ENCODE measurements at places on chromosomes 1 and 21. TPM values are rescaled to one million over a fixed set of nuclear protein-coding genes. Genes with fewer than 3 reads are reported as not detected.

DNA sequence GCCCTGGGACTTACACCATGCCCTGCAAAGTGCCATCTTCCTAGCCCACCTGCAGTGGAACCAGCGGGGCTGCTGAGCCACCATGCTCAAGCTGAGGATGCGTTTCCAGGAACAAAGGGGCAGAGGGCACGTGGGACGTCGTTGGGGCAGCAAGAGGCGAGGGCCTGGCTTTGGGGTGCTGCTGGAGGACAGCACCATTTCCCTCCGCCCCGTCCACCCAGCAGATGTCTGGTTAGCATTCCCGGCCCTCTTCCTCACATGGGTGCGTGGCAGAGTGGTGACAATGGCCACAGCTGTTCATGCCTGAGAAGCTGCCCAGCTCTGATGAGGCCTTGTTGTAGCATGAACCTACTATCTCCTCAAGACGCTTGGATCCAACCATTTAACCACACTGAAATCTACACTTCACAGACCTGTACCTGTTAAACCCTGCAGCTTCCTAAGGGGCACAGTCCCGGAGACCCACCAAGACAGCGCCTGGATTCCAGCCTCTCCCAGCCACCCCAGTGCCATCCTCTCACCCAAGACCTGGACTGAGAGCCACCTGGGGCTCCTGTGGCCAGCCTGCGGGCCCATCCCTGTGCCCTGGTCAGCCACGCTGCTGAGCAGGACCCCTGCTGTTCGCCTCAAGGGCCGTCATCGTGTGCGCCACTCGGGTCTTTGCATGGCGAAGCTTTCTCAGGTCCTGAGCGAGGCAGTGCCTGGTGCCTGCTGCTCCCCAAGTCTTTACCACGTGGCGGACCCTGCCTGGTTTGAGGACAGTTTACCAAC lies 33.2 kb downstream of the SLC45A1 start:
- DNase-seq: peak; percentile 8
- H3K27ac ChIP-seq: no peak overlapping the region
- H3K27me3 ChIP-seq: no peaks in the 10 kb centered on the region
- H3K36me3 ChIP-seq: no peaks in the 10 kb centered on the region

GRCh38 chr1:56139836-56140235 lies 439.5 kb downstream of the PLPP3 start:
- no peak overlapping the region for H3K4me3 ChIP-seq
- no peaks in the 10 kb centered on the region for H3K36me3 ChIP-seq
- no peaks in the 10 kb centered on the region for H3K4me1 ChIP-seq

The PCAT6 gene
- total RNA-seq: not detected

The IQCC gene
- total RNA-seq: 2.5 TPM

The RBP7 gene
- not detected for total RNA-seq

The CD48 gene
- total RNA-seq: 358 TPM

DNA sequence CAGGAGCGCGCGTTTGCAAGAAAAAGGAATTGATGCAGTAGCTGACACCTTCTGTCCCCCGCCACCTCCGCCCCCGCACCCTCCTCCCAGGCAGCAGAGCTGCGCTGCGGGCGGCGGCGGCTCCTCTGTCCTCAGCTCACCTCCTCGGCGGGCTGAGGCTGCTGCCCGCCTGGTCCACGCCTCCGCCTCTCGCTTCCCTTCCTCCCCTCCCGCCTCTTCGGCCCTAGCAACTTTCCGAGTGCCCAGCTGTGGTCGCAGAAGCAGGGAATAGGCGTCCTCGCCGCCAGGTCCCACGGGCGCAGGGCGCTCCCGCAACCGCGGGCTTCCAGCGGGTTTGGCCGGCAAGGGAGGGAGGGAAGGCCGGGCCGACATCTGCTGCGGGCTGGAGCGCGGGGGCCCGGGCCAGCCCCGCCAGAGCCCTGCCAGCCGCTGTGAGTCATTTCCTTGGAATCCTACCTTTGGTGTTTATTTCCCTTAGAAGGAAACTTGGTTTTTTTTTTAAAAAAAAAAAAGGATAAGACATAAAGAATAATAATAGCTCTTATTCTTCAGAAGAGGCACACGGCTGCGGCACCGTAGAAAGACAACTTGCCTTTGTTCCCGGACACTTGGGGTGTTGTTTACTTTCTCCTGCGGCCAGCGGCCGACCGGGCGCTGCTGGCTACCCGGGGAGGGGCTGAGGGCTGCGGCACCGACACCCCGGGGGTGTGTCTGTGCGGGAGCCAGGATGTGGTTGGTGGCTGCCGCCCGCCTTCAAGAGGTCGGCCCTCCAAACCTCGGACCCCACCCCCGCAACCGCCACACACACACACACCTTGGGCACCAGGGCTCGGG lies 1.1 kb downstream of the SERTAD4 start:
- DNase-seq: no peak
- H3K27ac ChIP-seq: no peak overlapping the region

- no peaks in the 10 kb centered on the region for H3K36me3 ChIP-seq
- no peak overlapping the region for H3K27ac ChIP-seq
- DNase-seq: no peak
- no peaks in the 10 kb centered on the region for H3K27me3 ChIP-seq
- no peak overlapping the region for H3K4me3 ChIP-seq
Observed at GRCh38 chr21:26717146-26717739, 128.0 kb downstream of the ADAMTS1 start.

The WNT3A gene
- total RNA-seq: not detected

The DCST1 gene
- 0.42 TPM for total RNA-seq

The FBXO2 gene
- 3.8 TPM for total RNA-seq

The TSSK3 gene
- 7.2 TPM for total RNA-seq

The FCER1A gene
- 11.5 TPM for total RNA-seq

DNA sequence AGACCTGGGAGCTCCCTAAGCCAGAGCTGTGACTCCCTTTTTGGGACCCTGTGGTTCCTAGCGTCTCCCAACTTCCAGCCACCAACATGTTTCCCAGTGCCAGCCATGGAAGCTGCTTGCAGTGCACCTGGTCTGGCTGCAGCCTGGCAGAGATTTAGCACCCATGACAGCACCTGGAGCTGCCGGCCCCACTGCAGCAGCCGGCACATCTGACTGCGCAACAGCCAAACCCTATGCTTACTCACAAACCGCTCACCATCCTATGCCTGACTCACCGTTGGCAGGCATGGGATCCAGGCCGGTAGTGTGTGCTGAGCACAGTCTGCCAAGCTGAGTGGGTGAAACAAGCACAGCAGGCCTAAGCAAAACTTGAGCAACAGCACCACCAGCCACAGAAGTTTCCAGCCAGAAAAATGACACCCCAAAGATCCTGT lies 435.9 kb upstream of the PRMT6 start:
- no peaks in the 10 kb centered on the region for H3K4me1 ChIP-seq
- no peak overlapping the region for H3K27ac ChIP-seq
- no peaks in the 10 kb centered on the region for H3K36me3 ChIP-seq
- no peak for DNase-seq
- H3K27me3 ChIP-seq: no peaks in the 10 kb centered on the region

The TMEM125 gene
- not detected for total RNA-seq

The DUSP23 gene
- 18.9 TPM for total RNA-seq

DNA sequence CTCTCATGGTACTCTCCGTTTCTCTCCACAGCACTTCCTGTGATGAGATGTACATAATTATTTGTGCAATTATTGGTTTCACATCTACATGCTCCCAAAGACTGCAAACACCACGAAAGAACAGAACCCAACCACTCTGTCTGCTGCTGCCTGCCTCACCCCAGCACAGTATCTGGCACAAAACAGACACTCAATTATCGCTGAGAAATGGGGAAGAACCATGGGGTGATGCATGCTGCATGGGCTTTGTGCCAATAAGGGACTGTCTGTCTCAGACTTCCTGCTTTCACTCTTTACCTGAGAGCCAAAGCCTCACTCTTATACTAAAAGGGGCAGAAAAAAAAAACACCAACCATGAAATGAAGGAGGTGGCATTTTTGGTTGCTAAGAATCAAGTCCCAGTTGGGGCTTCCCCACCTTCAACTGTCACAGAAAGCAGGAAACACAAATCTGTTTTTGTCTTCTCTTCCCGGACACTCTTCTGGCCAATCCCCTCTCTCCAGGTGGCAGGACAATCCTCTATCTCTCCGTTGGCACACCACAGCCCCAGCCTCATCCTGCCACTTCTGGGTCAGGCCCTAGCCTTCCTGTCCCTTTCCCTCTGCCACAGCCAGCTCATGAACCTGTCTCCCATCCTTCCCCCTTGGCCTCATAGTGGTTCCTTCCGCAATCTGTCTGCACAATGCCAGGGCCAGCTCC lies 82.0 kb downstream of the TGFBR3 start:
- DNase-seq: peak; percentile 90
- H3K27ac ChIP-seq: peak overlapping the region; percentile 99
- H3K27me3 ChIP-seq: no peaks in the 10 kb centered on the region
- peak overlapping the region; percentile 48 for H3K4me3 ChIP-seq
- H3K4me1 ChIP-seq: peaks cover 27% of the 10 kb centered on the region

DNA sequence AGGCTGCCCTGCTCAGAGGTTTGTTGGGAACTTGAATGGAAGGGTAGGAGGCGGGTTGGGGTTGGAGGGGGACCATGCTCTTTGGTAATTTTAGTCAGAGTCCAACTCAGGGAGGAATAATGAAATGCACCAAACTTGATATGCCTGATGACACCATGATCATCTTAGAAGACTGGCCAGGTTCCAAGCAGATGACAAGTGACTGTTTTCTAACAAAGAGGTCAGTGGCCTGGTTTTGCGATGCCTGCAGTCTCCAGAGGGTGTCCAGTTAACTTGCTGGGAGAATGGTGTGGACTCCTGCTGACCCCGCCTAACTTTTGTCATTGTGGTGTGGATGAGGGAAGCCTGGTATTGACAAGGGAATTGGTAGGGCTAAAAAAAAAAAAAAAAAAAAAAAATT lies 12.4 kb downstream of the VANGL1 start:
- no peaks in the 10 kb centered on the region for H3K4me1 ChIP-seq
- H3K36me3 ChIP-seq: no peaks in the 10 kb centered on the region
- no peak overlapping the region for H3K27ac ChIP-seq
- no peak overlapping the region for H3K4me3 ChIP-seq
- H3K27me3 ChIP-seq: no peaks in the 10 kb centered on the region

DNA sequence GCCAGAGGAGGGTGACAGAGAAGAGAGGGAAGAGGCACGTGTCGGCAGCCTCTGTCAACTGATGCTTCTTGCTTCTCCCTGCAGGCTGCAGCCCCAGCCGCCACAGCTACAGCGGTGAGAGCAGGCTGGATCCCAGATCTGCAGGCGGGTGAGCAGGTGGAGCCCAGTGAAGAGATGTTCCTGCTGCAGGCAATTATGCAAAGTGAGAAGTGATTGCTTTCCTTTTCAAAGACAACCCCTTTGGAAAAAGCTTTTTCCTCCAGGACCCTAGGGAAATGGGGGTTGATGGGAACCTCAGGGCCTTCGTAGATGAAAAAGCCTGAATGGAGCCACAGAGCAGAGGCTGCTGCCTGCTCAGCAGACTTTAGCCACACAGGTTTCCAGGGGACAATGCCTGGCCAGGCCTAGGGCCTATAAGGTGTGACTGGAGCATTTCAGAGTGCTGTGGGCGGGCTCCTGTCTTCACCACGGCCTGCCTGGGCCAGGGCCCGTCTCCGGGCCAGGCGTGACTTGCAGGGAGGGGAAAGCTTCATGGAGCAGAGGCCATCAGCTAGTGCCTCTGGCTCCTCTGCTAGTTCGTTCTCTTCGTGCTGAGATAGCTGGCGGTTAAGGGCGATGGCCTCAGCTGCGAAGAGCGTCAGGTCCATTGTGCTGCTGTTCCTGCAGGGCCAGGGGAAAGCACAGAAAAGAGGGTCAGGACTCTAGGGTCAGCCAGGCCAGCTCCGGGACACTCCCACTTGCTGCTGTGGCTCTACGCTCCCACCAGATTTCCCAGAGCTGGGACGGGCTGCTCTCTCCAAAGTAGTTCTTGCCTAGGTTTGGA lies 6.9 kb upstream of the KNCN start:
- DNase-seq: no peak
- no peaks in the 10 kb centered on the region for H3K4me1 ChIP-seq
- no peak overlapping the region for H3K4me3 ChIP-seq
- no peak overlapping the region for H3K27ac ChIP-seq
- H3K36me3 ChIP-seq: no peaks in the 10 kb centered on the region

- H3K4me3 ChIP-seq: no peak overlapping the region
- DNase-seq: no peak
- H3K27ac ChIP-seq: no peak overlapping the region
- no peaks in the 10 kb centered on the region for H3K27me3 ChIP-seq
- H3K4me1 ChIP-seq: no peaks in the 10 kb centered on the region
- H3K36me3 ChIP-seq: no peaks in the 10 kb centered on the region
Observed at GRCh38 chr1:15150376-15150775, 3.2 kb upstream of the TMEM51 start.

- H3K36me3 ChIP-seq: no peaks in the 10 kb centered on the region
- H3K27me3 ChIP-seq: no peaks in the 10 kb centered on the region
- DNase-seq: no peak
- H3K27ac ChIP-seq: no peak overlapping the region
- peaks cover under 1% of the 10 kb centered on the region for H3K4me1 ChIP-seq
Observed at GRCh38 chr1:2783435-2784397, 17.8 kb downstream of the TTC34 start.

DNA sequence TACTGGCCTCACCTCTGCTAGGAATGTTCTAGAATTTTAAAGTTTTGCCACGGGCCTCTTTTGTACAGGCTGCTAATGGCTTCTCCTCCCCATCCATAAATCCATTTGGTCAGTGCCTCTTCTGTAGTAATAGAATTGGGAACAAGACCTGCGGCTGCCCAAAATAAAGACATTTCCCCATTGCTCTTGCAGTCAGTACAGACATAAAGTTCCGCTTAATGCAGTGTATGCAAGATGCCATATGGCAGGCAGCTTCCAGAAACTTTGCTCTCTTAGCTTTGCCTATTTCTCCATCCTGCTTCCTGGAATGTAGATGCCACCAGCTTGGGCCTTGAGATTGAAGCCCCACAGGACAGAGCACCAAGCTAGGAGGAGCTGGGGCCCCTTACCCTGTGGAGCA lies 3.7 kb upstream of the SLC2A5 start:
- no peaks in the 10 kb centered on the region for H3K27me3 ChIP-seq
- H3K4me1 ChIP-seq: no peaks in the 10 kb centered on the region
- no peak for DNase-seq
- H3K36me3 ChIP-seq: no peaks in the 10 kb centered on the region
- no peak overlapping the region for H3K27ac ChIP-seq
- no peak overlapping the region for H3K4me3 ChIP-seq

GRCh38 chr21:45335151-45335760 lies 47.6 kb upstream of the POFUT2 start:
- no peaks in the 10 kb centered on the region for H3K27me3 ChIP-seq
- H3K27ac ChIP-seq: no peak overlapping the region
- DNase-seq: no peak
- no peaks in the 10 kb centered on the region for H3K4me1 ChIP-seq
- no peaks in the 10 kb centered on the region for H3K36me3 ChIP-seq

DNA sequence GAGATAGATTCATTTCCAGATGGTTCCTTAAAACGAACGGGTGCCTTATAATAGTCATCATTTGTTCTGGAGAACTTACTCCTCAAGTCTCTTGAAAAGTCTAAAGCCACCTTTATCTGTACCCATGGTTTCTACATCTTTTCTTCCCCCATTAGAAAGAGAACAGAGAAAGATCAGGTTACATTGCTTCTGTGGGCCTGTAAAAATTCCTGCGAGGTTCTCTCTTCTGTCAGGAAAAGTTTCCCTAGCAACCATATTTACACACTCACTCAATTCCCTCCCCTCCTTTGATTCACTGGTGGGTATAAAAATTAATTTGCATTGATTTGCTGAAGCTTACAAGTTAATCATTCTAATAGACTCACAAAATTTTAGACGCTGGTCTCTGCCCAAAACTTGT lies 6.7 kb downstream of the PHC2 start:
- H3K27me3 ChIP-seq: no peaks in the 10 kb centered on the region
- DNase-seq: no peak
- no peaks in the 10 kb centered on the region for H3K36me3 ChIP-seq
- no peak overlapping the region for H3K27ac ChIP-seq
- no peak overlapping the region for H3K4me3 ChIP-seq

GRCh38 chr21:28336314-28336713 lies 656.4 kb downstream of the LTN1 start:
- no peak overlapping the region for H3K4me3 ChIP-seq
- H3K27me3 ChIP-seq: no peaks in the 10 kb centered on the region
- H3K27ac ChIP-seq: no peak overlapping the region
- H3K36me3 ChIP-seq: no peaks in the 10 kb centered on the region
- DNase-seq: no peak

The PPM1J gene
- not detected for total RNA-seq

Measured in naive thymus-derived CD4-positive, alpha-beta T cell (primary cell).